ENCODE measurements at places on chromosomes 6 and 20. TPM values are rescaled to one million over a fixed set of nuclear protein-coding genes. Genes with fewer than 3 reads are reported as not detected.

DNA sequence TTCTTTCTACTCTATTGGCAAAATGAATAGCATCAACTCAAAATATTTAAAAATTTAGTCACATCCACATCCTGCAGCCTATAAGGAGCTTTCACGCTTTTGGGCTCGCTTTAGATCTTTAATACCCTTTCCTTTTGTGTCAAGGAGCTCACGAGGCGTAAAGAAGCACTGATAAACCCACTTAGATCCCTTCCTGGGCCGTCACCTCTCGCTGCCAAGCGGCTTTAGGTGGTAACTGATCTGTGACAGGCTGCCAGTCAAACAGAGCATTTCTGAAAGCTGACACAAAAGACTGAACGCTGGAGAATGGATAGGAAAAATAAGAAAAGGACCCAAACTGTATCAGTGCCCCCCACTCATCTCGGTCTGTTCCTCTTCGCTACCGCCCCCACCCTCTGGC, 385.7 kb upstream of the MMS22L start:
- no peak for DNase-seq

- no peak for DNase-seq
These were observed 23.4 kb upstream of the SCGN start for GRCh38 chr6:25628471-25629197.

- no peak for DNase-seq
These were observed 36.6 kb downstream of the MOCS1 start for GRCh38 chr6:39897698-39898097.

The OXT gene
- not detected for total RNA-seq

The KIF6 gene
- not detected for total RNA-seq

The DPPA5 gene
- not detected for total RNA-seq
